ENCODE measurements at places on chromosomes 1 and 21. TPM values are rescaled to one million over a fixed set of nuclear protein-coding genes. Genes with fewer than 3 reads are reported as not detected.

DNA sequence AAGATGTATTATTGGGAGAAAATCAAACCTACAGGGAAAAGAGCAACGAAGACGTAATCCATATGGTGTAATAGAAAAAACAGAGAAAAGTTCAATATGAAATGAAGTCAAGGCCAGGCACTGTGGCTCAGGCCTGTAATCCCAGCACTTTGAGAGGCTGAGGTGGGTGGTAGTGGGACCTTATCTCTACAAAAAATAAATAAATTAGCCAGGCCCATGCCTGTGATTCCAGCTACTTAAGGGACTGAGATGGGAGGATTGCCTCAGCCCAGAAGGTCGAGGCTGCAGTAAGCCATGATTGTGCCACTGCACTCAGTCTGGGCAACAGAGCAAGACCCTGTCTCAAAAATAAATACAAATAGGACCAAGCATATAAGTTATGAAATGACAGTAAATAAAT lies 11.4 kb downstream of the DESI2 start:
- no peaks in the 10 kb centered on the region for H3K27me3 ChIP-seq
- no peaks in the 10 kb centered on the region for H3K36me3 ChIP-seq
- H3K4me3 ChIP-seq: no peak overlapping the region

DNA sequence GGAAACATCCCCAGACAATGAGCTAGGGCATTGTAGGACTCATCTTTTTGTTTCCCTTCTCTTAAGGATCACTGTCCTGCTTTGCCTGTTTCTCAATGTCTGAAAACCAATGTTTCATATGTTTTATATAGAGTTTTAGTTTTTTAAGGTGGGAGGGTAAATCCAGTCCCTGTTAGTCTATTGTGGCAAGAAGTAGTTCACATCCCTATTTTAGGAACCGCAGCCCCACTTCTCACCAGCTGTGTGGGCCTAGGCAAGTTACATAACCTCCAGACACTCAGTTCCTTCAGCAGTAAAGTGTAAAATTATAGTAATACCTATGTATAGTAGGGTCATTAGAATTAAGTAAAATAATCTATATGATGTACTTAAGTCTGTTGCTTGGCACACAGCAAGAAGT lies 105.8 kb upstream of the WLS start:
- no peak overlapping the region for H3K27ac ChIP-seq
- no peaks in the 10 kb centered on the region for H3K27me3 ChIP-seq
- H3K4me1 ChIP-seq: no peaks in the 10 kb centered on the region

DNA sequence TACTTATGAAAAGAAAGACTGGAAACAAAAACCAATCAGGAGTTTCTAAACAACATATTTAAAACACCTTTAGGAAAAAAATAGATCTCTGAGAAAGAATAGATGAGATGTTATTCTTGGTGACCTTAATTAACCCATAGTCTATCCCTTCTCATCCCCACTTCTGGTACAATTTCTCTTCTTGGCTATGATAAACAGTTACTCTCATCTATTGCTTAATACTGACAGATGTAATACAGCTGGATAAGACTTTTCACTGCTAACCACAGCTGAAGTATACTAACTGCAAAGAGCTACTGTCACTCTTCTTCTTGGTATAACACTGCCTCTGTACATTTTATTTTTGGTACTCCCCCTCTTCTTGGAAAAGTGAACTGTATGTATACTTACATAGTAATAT lies 15.2 kb downstream of the EXTL2 start:
- H3K36me3 ChIP-seq: no peaks in the 10 kb centered on the region
- H3K27me3 ChIP-seq: no peaks in the 10 kb centered on the region
- DNase-seq: no peak

DNA sequence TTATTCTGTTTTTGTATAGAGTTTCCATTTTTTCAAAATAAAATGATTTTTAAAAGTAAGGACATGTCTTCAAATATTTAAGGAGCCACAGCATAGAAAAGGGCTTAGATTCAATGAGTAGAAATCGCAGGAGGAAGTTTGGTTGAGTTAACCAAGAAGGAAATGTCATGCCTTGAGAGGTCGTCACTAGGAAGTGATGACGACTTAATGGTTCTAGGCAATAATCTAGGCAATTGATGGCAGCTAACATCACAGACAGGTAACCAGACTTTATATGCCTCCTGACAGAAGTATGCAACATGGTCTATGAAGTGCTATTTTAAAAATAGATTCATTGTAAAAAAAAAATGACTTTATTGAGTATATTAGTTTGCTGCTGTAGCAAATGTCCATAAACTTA lies 32.1 kb upstream of the TP53BP2 start:
- H3K4me1 ChIP-seq: no peaks in the 10 kb centered on the region
- DNase-seq: no peak
- H3K36me3 ChIP-seq: no peaks in the 10 kb centered on the region

DNA sequence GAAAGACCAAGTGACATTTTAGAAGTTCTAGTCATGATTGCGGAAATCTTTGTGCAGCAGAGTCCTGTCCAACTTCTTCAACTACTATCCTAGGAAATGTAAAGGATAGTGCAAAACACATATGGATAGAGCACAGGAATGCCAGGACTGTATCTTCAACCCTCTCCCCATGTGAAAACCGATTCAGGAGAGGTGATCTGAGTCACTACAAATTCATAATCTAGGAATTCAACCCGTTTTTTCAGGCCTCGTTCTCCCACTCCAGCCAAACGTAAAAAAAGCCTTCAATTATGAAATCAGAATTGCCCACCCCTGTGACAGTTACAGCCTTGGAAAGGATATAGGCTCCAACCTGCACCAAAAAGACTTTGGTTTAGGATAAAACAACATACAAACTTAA lies 52.9 kb upstream of the RGS1 start:
- H3K27me3 ChIP-seq: no peaks in the 10 kb centered on the region
- DNase-seq: no peak
- H3K4me3 ChIP-seq: no peak overlapping the region

CFHR3 gene
- 0.23 TPM for total RNA-seq

PRR9 gene
- not detected for total RNA-seq

DNA sequence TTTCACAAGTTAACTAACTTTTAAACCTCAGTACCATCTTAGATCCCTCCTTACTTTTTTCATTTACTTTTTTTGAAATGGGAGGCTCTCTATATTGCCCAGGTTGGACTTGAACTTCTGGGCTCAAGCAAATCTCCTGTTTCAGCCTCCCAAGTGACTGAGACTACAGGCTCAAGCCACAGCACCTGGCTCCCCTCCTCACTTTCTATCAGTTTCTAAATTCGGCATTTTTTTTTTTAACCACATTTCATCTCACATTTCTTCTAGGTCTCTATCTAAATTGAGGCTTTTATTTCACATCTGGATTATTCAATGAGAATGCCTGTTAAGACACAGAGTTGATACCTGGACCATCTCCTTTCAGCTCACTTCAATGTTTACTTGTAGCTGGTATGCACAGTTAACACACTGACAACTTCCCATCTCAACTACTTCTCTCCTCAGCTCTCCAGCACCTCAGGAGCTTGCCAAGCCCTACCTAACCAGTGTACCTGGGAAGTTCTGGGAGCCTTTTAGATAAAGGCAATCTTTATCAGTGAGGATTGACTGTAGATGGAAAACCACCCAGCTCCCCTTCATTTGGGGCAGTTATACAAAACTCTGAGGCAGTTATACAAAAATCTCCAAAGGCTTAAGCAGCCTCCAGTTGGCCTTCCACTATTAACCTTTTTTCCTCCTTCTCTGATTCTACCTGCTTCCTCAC lies 3.4 kb downstream of the USP33 start:
- H3K27me3 ChIP-seq: no peaks in the 10 kb centered on the region
- no peak overlapping the region for H3K27ac ChIP-seq
- H3K36me3 ChIP-seq: no peaks in the 10 kb centered on the region
- peaks cover 46% of the 10 kb centered on the region for H3K4me1 ChIP-seq
- DNase-seq: no peak
- H3K4me3 ChIP-seq: no peak overlapping the region

DNA sequence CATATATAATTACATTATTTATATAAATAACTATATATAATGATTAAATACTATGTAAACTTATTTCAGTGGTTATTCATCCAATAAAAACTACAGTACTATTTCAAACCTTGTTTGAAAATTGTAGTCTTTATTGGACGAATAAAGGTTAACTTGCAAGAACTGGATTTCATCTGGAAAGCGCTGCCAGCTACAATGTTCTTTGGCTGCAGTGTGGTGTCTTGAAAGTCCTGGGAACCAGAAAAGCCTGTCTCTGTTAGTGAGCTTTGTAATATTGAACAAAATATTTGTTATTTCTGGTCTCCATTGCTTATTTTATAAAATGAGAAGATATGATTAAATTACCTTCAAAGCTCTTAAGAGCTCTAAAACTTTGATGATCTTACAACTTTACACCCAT lies 763.6 kb downstream of the ADGRL2 start:
- no peaks in the 10 kb centered on the region for H3K27me3 ChIP-seq
- H3K4me1 ChIP-seq: peaks cover 8% of the 10 kb centered on the region

DNA sequence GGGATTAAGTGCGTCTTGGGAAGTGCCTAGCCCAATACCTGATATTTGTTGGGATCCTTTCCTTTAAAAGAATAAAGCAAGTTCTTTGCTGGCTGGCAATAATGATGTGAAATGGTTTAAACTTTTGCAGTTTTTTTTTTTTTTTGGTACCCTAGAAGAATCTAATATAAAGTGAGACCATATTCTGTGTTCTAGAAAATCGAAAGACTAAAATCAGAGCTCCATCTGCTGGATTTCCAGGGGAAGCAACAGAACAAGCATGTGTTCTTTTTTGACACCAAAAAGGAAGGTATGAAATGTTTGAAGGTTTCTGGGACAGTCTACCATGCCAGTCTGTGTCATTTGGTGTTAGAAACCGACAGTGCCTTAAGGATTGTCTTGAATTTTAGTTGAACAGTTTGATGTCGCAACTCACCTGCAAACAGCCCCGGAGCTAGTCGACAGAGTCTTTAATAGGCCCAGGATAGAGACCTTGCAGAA lies 6.4 kb downstream of the UTP11 start:
- H3K27me3 ChIP-seq: no peaks in the 10 kb centered on the region
- no peak for DNase-seq
- no peak overlapping the region for H3K27ac ChIP-seq

All from upper lobe of right lung (tissue), 1 donor.